Stimulated activated CD4-positive, alpha-beta T cell treated with anti-CD3 and anti-CD28 coated beads, Interleukin-2, amount 100 ng/mL, for 48 hours (primary cell): ENCODE measurements at places on chromosomes 2 and 18.

DNA sequence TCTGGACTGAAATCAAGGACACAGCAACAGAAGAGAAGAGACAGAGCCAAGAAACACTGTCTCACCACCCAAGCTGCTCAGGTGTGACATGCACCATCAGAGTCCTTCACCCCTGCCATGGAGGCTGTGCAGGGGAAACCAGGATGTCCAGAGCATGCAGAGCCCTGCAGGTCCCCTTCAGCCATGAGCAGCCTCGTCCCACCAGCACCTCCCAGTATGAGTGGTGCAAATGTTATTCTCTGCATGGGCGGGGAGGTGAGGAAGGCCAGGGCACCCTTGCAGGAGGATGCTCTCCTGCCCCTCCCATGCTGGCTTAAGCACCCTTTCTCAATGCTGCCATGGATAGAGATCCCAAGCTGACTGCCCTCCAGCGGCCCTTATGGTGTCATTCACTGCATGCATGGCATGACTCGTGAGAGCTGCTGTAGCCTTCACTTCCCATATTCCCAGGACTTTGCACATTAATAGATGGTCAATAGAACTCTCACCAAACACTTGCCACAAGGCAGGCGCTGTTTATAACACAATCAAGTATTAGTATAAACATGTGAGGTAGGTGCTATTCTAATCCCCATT is 171.0 kb downstream of the ANAPC1 start:
- DNase-seq: no peak

DNA sequence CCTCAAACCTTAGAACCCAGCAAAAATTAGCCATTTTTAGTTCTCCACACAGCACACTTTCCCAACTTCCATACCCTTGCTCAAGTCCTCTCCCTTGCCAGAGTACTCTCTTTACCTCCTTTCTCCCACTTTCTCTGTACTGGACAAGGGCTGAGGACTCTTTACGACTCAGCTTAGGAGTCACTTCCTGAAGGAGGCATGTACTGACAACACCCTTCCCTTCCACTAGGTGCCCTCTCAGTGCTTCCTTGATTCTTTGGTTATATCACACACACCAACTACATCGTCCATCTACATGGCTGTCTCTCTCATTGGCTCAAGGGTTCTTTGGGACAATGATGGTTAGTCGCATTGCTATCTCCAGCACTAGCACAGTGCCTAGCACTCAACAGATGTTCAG is 5.2 kb upstream of the C18orf63 start:
- DNase-seq: no peak

DNA sequence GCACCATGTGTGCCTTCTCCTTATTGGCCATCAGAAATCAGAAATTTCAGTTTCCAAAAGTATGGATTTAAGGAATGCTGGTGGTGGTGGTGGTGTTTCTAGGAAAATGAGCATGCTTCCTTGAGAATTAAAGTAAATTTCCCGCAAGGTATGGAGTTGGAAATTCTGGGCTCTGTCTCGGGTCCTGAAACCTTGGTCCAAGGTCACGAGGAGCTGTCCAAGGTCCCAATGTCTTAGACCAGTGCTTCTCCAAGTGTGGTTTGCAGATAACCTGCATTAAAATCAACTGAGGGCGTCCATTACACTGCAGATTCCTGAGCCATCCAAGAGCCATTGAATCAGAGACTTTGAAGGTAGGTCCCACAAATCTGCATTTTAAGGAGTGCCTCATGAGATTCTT is 210.9 kb upstream of the PKDCC start:
- no peak for DNase-seq

- no peak for DNase-seq
These were observed 1671.8 kb upstream of the DDX18 start for GRCh38 chr2:116142644-116143227.

DNA sequence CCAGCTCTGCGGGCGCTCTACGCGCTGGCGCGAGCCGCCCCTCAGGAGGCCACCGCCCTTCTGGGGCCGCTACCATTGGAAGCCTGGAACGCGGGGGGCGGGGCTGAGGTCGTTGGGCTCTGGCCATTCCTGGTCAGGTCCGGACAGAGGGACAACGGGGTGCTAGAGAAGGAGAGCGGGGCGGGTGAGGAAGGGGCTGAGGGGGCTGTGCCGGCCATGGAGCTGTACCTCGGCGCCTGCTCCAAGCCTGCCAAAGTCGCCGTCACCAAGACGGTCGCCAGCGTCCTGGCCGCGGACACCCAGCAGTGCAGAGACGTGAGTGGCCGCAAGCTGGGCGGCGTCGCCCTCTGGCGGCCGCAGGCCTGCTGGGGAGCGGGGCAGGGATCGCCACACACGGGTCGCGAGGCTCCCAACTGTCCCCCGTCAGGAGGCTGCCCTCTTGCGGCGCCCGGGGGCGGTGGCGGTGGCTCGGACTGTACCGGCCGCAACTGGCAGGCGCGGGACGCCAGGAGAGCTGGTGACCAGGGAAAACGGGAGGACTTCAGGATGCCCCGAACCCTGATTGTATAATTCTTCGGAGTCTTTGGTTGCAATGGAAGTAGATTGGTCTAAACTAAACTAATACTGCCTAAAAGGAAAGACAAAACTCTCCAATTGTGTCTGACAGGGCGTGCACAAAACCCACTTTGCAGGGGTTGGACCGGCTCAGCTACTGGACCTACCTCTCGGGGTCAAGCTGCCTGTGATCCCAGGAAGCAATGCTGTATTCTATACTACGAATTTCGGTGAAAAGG is at the start of gene FSIP2:
Gene FSIP2 (plus strand): TSS at position 126 of the 794 bp plus-strand sequence. CDS start 91 bp downstream, at position 217.
- peak; percentile 19 for DNase-seq

- DNase-seq: no peak
These were observed 454.0 kb downstream of the PIK3C3 start for GRCh38 chr18:42409005-42409404.

DNA sequence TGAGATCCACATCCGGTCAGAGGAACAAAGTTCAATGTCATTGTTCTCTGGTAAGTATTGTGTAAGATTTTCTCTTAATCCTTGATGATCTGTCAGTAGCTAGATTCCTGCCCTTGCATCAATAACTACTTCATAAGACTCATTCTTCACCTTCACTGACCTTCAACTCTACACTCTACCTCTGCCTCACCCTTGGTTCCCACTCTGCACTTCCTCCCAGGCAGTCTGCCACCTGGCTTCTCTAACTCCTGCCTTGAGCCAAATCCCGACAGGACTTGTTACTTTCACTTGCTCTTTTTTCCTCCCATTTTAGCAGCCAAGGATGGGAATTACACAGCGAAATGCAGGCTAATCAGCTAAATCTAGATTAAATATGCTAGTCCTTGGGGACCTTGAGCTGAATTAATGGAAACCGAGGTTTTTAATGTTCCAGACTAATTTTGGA is 190.7 kb downstream of the DLGAP1 start:
- no peak for DNase-seq

DNA sequence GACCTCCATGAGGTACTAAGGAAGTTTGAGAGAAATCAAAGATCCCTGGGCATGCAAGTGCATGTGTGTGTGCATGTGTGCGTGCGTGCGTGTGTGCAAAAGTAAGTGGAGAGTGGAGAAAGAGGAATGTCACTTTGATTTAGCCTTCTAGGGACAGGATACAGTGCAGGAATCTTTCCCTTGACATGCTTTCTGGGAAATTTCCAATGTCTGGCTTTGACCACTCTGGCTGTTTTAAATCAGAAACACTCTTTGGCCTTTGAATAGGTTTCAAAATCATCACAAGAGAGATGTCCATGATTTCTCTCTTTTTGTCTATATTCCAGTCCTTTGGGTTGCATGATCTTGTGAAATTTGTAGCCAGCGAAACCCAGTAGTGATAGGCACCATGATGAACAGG is 162.0 kb downstream of the ALK start:
- DNase-seq: no peak

DNA sequence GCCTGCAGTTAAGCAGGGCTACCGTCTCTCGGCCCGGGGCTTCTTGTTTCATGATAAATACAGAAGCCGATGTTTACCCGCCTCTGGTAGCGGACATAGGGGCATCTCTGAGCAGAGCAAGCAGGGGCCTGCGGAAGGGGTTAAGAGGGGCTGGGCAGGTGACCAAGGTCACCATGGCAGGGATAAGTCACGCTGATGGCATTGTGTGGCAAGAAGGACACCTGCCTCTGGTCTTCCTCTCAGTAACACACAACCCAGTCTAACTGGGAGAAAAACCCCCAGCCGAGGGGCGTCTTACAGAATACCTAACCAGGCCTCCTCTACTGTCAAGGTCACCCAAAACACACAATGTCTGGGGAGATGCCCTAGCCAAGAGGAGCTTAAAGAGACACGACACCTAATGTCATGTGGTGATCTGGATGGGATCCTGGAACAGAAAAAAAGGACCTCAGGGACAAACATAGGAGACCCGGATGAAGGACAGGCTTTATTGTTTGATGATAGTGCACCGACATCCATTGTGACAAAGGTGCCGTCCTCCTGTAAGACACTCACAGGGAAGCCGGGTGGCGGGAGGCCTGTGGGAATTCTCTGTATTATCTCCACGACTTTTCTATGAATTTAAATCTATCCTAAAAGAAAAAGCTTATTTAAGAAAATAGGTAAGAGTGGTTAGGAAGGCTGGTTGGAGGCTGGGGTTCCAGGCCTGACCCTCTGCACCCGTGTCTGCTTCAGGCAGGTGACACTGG is 24.8 kb downstream of the SH3BP4 start:
- DNase-seq: no peak

DNA sequence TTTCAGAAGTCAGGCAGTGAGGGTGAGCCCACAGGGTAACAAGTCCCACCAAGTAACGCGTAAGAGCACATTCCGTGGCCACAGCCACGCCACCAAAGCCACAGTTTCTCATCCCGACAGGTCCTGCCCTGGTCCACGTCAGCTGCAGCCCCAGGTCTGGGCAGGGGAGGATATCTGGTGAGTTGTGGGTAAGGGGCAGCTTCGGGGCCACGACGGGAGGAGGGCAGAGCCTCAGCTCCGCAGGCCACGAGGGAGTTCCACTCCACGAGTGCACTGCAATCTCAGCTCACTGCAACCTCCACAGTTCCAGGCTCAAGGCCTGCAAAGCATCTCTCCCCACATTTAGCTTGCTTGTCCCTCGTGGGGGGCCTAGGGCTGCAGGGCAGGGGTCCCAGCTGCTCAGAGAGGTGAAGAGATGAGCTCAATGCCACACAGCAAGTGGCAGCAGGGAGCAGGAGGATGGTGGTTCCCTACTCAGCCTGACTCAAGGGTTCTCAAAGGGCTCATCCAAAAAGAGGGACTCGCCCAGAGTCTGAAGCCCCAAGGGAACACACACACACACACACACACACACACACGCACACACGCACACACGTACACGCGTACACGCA is 12.5 kb downstream of the SNORC start:
- no peak for DNase-seq

DNA sequence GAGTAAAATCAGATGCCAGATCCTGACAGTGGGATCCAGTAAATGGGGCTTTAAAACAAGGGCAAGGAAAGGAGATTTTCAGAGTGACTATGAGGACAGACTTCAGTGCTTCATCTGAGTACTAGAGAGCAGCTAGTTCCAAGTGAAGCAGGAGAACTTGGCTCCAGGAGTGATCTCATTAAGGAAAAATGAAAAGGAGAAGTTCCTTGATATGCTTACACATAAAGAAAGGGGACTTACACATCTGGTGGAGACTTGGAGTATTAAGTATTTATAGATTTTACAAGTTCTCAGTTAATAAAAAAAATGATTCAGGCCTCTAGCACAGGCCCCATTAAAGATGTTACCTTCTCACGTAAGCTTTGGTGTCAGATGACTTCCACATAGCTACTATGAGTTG is 105.8 kb downstream of the ICOS start:
- no peak for DNase-seq

GRCh38 chr18:75500545-75500944 is 73.0 kb upstream of the SMIM21 start:
- DNase-seq: no peak

DNA sequence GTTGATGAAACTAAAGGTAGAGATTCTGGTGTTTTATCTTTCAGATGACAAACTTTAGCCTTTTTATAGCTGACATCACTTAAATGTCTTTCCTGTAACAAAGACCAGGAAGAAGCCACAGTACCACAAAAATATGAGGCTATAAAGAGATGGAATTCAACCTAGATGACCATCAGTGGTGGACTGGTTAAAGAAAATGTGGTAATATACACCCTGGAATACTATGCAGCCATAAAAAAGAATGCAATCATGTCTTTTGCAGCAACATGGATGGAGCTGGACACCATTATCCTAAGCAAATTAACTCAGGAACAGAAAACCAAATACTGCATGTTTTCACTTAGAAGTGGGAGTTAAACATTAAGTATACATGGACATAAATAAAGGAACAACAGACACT is 18.3 kb upstream of the HNRNPLL start:
- no peak for DNase-seq

DNA sequence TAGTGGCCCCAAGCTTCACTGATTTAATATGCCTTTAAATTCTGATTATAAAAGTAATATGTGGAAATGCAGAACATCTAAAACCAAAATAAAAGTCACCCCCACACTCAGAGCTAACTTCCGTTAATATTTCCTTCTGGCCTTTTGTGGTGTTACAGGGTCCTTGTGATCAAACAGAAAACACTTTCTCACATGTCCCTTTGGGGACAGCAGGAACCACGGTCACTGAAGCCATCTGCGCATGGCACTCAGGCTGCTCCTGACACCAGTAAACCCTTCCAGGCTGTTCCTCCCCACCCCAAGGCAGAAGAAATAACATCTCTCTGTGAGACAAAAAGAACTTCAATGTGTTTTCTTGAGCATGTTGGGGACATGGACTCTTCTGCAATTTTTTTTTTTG is 25.1 kb upstream of the GPR17 start:
- DNase-seq: no peak

DNA sequence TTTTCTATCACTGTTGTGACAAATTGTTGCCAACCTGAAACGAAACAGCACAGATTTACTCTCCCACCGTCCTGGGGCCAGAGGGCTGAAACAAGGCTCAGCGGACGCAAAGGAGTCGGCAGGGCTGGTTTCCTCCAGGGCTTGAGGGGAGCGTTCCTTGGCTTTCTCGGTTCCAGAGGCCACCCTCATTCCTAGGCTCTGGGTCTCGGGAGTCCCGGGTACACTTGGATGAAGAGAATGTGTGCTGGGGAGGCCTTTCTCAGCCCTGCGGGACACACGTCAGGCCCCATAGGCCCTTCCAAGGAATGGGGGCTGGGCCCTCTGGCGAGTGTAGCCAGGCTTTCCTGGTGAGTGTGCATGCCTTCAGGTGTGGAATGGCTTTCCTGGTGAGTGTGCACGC is 287.3 kb upstream of the HS6ST1 start:
- no peak for DNase-seq

DNA sequence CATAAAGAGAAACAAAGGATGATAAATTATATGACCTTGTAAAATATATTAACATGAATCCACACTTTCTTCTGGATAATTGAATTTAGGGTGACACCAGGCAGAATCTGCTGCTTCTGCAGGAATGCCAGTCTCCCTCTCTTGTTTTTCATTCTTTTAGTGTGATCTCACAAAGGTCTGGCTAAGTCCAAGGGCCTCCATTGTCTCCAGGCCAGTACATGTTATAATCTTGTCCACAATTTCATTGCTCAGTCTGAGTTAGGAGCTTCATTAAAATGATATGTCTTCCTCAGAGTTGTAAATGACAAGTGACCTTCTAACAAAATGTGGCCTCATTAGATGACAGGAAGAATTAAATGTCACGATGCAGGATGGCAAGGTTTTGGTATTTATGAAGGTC is 110.2 kb downstream of the APOB start:
- no peak for DNase-seq

GRCh38 chr2:234033174-234033573 is 17.3 kb upstream of the SPP2 start:
- no peak for DNase-seq

- no peak for DNase-seq
These were observed 13.1 kb downstream of the CCDC68 start for GRCh38 chr18:54946149-54946581.
